ENCODE measurements at places on chromosomes 1 and 21.

DNA sequence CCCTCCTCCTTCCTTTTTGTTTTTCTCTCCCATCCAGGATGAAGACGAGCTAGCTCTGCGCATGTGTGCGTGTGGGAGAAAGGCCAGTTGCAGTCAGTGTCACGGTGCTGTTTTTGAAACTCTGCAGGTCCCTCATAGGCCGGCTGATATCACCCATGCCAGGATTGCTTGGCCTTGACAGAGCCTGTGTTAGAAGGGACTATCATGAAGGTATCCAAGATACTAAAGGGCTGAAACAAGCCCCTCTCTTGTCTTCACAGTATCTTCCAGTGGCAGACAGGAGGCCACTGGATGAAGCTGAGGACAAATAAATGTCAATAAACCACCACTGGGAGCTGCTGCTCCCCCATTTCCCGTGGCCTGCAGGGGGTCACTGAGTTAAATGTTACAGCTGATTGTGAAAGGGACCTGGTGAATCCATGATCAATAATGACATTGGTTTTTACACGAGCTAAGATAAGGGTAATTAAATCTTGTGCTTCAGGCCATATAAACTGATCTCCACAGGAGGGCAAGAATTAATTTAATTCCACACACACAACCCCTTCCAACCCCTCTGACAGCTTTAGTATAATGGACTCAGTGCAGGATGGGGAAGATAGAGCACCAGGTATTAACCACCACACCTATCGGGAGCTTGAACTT, 64.6 kb upstream of the TARBP1 start:
- DNase-seq = no peak

GRCh38 chr1:87224201-87224600, 104.5 kb upstream of the LMO4 start:
- DNase-seq = no peak

- DNase-seq = no peak
These were observed 936.7 kb upstream of the TMPRSS15 start for GRCh38 chr21:19340303-19340702.

DNA sequence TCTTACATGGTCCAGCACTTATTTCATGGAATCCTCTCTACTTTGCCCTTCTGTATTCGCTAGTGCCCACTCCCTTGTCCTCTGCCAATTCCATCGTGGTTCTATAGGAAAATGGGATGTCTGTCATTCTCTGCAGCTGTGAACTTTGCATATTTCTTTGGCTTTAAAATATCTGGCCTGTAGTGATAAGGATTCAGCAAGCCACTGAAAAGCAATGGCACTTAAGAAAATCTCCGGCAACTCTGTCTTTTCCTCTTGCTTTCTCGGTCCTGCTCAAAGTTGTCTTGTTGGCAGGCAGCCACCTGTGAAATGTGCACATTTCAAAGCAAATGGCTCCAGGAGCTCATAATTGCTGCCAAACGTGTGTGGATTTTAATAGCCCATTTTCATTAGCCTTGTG, 91.8 kb downstream of the CHD1L start:
- no peak for DNase-seq

GRCh38 chr1:248840946-248841345, 2.9 kb downstream of the ZNF672 start:
- DNase-seq = no peak

DNA sequence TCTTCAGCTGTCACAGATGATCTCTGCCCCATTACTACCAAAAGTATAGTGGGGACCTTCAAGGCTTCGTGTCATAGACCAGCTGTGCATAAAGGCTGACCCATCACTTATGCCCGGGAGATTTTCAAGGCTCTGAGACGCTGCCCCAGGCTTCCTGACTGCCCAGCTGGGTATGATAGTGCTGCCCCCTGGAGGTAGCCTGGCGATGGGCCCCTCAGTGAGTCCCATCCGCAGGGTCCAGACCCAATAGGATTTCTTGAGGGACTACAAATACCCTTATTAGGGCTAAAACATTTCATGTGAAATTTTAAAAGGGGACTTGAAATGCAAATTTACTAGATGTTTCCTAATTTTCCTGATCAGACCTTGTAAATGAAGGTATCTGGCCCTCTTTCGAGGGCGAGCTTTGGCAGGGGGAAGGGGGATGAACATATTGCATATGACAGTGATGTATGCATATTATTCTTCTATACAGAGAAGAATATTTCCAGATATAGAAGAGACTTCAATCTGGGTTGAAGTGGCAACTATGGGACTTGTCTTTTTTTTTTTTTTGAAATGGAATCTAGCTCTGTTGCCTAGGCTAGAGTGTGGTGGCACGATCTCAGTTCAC, 11.7 kb upstream of the FCMR start:
- peak; percentile 68 for DNase-seq

- DNase-seq = no peak
These were observed 342.8 kb downstream of the RPS6KC1 start for GRCh38 chr1:213393860-213394259.

DNA sequence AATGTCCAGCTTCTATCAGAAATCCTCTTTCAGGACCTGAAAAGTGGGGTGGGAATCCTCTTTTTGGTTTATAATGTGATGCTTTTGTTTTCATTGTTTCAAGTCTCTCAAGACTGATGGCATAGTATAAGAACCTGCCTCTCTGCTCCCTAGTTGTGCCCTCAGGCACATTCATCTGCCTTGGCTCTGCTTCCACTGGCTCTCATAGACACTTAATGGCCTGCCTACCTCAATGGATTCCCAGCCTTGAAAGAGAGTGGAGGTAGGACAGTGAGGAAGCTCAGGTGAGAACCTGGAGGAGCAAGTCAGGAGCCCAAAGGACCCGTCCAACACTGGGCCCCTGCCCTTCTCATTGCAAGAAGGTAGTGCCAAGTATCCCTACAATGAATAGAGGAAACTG, 4.8 kb downstream of the TTLL7 start:
- DNase-seq = no peak

- no peak for DNase-seq
These were observed 61.3 kb downstream of the RHBG start for GRCh38 chr1:156430303-156430702.

DNA sequence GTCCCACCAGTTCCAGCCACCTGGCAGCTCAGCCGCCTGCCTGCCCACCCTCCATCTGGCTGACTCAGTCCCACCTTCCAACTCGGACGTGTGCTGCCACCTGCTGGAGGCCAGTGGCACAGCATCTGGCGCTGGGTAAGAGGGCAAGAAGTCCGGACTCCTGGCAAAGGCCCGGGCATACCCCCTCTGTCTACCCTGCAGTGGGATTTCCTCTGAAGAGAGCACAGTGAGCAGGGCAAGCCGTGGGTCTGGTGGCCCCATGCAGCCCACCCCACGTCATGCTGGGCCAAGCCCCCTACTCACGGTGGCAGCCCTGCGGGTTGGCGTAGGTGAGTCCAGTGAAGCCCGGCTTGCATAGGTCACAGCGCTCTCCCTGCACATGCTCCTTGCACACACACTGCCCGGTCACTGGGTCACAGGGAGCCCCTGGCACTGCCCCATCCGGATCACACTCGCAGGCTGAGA, 24.5 kb downstream of the LAMB3 start:
- DNase-seq = peak; percentile 78

- DNase-seq = no peak
These were observed 12.5 kb downstream of the CSDE1 start for GRCh38 chr1:114745291-114745690.

DNA sequence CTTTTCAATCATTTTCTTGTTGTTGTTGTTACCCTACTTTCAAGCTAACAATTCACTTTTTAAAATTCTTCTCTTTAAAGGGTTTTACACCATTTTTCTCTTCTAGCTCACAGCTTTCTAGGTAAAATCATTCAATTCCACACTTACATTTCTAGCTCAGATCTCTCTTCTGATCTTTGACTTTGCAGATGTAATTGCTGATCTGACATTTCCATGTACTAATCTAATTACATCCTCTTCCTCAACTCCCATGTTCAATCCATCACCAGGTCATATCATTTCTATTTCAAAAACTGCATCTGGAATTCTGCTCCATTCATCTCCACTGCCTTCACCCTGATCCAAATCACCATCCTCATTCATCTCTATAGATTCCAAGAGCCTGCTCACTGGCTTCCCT, 3.0 kb downstream of the BCL10 start:
- DNase-seq = no peak

DNA sequence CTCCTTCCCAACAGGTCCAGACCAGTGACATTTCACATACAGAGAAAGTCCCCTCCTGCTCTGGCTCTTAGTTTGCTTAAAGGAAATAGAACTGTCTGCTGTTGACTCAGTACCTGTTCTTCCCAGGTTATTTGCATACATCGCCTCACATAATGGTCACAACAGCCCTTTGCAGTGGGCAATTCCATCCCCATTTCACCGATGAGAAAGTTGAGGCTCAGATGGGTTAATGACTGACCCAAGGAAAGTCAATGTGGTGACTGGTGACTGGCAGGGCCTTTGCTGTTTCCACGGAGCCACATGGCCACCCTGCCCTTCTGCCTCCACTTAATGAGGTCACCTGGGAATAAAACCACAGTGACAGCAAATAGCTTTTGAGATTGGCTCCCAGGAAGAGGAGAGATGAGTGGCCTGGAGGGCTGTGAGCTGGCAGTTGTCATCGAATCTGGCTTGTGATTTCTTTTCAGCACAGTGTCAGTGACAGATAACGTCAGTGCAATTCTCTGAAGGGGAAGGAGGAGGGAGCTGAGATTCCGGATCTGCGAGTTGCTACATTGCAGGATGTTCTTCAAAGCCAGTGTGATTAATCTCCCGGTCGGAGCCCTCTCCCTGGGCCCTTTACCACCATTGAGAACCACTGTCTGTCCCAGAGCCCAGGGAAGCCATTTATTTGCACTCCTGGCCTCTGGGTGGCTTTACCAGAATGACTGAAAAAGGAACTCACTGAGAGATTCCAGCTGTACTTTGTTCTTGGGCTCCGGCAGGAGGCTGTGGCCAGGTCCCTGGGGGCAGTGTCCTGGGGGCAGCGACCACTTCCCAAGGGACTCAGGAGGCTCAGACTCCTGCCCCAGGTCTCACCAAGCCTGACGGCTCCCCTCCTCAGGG, 117.2 kb downstream of the CNIH3 start:
- no peak for DNase-seq

DNA sequence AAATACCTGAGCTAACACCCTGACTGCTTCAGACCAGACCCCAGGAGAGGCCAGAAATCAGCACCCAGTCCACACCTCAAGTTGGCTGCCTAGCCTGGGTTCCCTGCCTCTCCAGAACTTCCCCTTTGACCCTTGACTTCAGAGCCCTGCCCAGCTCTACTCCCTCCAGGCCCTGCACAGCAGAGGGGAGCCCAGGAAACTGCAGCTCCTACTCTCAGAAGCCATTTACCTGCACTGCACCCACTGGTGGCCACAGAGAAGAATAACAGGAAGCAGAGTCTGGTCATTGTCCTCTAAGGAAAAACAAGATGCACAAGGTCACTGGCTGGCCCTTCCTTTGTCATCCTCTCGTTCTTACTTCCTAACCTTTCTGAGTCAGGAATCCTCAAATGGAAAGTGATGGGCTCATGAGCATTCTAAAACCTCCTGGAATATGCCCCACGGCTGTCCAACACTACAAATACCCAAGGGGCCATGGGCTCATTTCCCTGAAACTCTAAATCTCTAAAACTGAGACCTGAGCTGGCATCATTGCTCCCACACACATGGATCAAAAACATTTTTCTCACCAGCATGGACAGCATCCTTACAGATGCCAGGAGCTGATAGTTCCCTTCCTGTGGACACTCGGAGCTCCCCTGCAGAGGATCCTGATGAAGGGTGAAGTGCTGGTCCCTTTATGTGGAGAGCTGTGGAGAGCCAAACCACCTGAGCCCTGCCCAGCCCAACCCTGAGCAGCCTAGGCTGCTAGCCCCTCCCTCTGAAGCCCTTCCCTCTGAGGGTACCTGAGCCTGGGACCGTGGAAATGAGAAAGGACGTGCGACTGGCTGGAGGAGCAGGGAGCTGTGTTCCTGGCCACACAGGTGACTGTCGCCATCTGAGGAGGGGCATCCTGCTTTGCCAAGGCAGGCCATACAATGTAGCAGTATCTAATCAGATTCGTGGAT, at the start of gene ITLN2:
ITLN2 (minus strand) TSS at position 652 of the 947 bp plus-strand sequence; CDS start at position 584, 68 bp downstream.
- peak; percentile 32 for DNase-seq
